A172 (cell line): ENCODE measurements at places on chromosomes 7 and 10. TPM values are rescaled to one million over a fixed set of nuclear protein-coding genes. Genes with fewer than 3 reads are reported as not detected.

The C10orf143 gene
- total RNA-seq: 0.05 TPM in 2 replicates

The POLR1F gene
- 45.4 and 53.8 TPM in 2 replicates for total RNA-seq

GRCh38 chr10:129838794-129839193 lies 125.3 kb downstream of the EBF3 start:
- DNase-seq: no peak

The AKR1C1 gene
- total RNA-seq: 28.1 and 68.3 TPM in 2 replicates

DNA sequence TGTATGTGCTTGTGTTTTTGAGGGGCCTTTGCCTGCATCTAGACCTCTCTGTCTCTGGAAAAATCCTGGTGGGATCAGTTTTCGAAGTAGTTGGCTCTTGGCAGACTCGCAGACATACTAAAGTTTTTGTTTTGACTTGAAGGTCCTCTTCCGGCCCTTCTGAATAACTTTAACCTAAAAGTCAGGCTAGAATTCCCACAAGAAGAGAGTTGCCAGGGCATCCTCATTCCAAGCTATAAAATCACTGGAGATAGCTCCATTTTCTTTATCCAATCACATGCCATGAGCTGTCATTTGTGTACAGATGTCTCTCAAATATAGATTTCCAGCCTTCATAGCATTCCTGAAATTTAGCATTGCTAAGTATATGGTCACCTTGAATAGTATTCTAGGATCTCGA lies 967.8 kb downstream of the LRMDA start:
- no peak for DNase-seq

The ANKRD30A gene
- not detected in 2 replicates for total RNA-seq

DNA sequence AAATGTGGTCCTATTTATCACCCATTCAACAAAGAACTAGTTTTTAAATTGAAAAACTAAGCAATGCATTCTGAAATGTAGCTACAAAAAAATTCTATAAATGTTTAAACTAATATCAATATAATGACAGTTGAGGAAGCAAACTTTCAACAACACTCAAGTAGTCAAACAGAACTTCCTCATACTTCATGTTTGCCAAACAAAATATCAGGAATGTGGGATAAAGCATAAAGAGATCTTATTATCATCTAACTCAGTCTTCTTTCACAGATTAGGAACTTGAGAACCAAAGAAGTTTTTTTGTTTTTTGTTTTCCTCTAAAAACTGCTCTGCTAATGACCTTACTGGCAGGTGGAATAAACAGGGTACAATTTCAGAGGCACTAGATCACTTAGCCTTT lies 116.2 kb downstream of the JAZF1 start:
- DNase-seq: no peak

GRCh38 chr7:134470864-134471263 lies 12.0 kb upstream of the AKR1B1 start:
- DNase-seq: peak; percentile 76

- DNase-seq: no peak
Measured at GRCh38 chr10:109920016-109920415, 3.3 kb downstream of the XPNPEP1 start.

The TLX1 gene
- not detected in 2 replicates for total RNA-seq

- DNase-seq: peak; percentile 54
Measured at GRCh38 chr10:43420369-43421200, 11.6 kb upstream of the HNRNPF start.

- DNase-seq: no peak
Measured at GRCh38 chr10:124996854-124997215, 54.9 kb downstream of the ZRANB1 start.

The STEAP2 gene
- total RNA-seq: 2.5 and 18.5 TPM in 2 replicates

DNA sequence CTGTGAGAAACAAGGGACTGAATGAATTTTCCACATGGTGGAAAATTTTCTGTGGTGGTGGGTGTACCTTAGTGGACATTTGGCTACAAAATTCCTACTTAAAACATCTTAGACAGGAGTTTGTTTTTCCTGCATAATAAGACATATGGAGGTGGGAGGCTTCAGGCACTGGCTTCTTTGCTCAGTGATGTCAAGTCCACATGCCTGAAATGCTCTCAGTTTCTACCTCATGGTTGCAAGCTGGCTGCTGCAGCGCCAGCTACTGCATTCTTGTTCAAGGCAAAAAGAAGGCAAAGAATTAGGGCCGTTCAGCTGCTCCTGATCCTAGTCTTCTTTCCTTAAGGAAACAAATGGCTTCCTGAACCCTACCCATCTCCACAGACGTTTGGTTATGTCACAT lies 99.9 kb upstream of the FAM204A start:
- DNase-seq: no peak

- DNase-seq: peak; percentile 70
Measured at GRCh38 chr7:12685550-12685949, 1.9 kb upstream of the ARL4A start.

The HOXA1 gene
- 0.34 TPM in 1 of 2 replicates, not detected in the other for total RNA-seq

DNA sequence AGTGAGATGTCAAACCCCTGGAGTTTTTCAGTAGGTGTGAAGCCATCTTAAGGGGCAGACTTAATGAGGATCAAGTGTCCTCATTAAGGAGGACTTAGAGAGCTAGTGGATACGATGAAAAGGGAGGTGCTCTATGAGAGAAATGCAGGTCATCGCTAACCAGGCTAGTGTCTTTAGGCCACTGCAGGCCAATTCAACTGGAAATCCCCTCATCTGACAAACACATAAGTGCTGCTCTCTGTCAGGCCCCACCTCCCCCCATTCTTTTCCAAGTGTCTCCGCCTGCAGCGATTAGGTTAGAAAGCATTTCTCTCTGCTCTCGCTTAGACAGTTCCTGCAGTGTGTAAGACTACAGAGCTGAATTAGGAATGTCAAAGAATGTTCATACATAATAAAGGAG lies 33.7 kb downstream of the RBM28 start:
- no peak for DNase-seq

GRCh38 chr7:12004581-12004980 lies 172.6 kb upstream of the THSD7A start:
- DNase-seq: no peak

- no peak for DNase-seq
Measured at GRCh38 chr7:155361346-155361680, 63.6 kb downstream of the INSIG1 start.

DNA sequence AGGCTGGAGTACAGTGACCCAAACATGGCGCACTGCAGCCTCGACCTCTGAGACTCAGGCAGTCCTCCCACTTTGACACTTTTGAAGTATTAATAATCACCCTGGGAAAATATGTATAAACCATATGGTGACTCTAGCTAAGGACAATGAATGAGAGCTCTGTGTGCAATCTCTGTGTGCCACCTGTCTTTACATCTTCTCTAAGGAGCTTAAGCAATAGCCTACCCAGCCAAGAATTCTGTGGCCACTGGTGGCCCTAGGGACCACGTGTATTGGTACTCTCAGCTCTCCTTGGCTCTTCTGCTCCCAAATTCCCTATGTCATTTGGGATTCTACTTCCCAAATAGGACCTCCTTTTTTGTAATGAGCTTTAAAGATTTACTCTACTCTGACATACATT lies 23.7 kb downstream of the FGF8 start:
- no peak for DNase-seq

The RBM20 gene
- 0.24 and 0.46 TPM in 2 replicates for total RNA-seq

The SLC16A12 gene
- total RNA-seq: 0.38 and 0.50 TPM in 2 replicates

The PTPN20 gene
- not detected in 2 replicates for total RNA-seq

DNA sequence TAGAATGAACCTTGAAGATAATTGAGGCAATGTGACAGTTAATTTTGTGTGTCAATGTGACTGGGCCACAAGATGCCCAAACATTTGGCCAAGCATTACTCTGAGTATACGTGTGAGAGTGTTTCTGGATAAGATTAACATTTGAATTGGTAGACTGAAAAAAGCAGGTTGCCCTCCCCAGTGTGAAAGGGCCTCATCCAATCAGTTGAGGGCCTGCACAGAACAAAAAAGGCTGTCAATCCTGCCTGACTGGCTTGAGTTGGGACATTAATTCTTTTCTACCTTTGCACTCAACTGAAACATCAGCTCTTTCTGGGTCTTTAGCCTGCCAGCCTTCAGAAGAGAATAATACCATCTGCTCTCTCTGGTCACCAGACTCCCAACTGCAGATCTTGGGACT lies 56.6 kb upstream of the PDE1C start:
- no peak for DNase-seq

- no peak for DNase-seq
Measured at GRCh38 chr10:70425096-70425495, 16.4 kb downstream of the NODAL start.

The ETV1 gene
- 5.2 and 9.8 TPM in 2 replicates for total RNA-seq

DNA sequence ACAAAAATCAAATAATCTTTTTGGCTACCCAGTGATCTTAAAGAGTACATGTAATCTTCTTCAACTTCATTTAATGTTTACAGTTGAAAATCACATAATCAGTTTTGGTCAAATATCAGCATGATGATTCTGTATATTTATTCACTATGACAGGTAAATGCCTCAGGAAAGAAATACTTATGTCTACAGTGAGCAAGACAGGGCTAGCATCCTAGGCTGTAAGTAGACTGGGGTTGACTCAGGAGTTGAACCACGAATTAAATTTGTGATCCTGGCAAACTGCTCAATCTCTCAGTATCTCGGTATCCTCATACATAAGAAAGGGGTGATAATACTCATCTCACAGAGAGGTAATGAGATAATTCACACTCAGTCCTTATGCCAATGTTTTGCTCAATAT lies 71.8 kb downstream of the SEMA3D start:
- DNase-seq: no peak

DNA sequence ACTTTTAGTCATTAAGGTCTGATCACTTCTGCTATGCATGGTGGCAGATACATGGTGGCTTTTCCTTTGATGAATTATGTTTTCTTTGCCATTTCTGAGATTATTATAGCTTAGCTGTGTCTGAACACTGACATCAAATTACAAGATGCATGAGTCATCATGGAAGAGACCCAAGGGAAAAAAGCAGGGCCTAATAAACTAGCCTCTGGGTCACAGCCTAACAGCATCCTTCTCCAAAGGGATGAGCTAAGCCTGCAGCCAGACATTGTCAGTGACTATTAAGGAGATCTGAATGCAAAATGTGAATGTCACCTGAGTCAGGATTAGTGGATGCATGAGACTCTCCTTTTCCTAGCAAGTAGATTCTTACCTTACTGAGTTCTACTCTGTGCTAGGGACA lies 19.1 kb upstream of the OGDHL start:
- peak; percentile 57 for DNase-seq

GRCh38 chr10:70362328-70362727 lies 20.1 kb downstream of the LRRC20 start:
- no peak for DNase-seq
